ENCODE measurements at places on chromosomes 4 and X. TPM values are rescaled to one million over a fixed set of nuclear protein-coding genes. Genes with fewer than 3 reads are reported as not detected.

DNA sequence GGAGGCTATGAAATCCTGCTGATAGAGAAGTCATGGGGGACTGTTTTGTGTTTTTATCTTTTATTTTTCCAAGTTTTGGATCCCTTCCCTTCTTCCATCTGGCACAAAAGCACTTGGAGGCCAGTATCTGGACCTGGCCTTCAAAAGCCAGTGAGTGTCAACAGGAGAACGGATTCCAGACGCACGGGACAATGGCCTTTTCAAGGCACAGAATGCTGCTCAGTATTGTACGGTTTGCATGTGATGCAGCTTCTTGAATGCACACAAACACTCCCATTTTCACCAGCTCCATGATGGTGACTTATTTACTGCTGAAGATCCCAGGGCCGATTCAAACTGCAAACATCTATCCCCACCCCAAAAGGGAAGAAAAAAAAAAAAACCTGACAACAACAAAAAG, 145.4 kb downstream of the CPEB2 start:
- DNase-seq: no peak

GRCh38 chrX:150967786-150968185, 15.3 kb upstream of the HMGB3 start:
- no peak for DNase-seq

DNA sequence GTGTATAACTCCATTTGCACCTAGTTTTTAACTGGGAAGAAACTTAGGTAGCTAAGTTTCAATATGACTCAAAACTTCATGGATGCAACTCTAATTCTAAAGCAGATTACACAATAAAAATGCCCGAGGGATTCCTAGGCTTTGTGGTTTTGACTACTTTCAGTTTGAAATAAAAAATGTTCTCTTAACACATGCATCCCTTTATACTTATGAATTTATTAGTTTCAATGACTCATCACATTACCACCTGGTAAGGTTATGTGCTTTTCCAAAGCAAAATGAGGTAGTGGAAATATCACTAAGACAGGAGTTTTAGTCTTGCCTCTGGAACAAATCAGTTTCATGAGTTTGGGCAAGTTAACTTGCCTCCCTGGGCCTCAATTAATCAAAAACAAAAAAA, 125.5 kb downstream of the OPHN1 start:
- no peak for DNase-seq

DNA sequence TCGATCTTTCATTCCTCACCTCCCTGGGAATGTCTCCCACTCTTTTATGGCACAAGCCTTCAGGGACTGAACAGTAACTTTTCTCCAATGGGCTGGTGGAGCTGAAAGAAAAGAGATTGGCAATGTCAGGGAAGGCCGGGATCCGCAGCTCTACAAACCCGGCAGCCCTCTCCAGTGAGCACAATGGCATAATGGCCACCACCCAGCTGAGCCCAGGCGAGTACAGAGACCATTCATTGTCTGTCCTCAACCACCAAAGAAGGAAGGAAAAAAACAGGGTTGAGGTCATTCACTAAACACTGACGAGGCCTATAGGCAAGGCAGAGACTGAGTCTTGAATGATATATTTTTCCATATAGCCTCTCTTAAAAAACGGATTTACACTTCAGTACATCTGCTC, 3.6 kb downstream of the GEMIN8 start:
- no peak for DNase-seq

DNA sequence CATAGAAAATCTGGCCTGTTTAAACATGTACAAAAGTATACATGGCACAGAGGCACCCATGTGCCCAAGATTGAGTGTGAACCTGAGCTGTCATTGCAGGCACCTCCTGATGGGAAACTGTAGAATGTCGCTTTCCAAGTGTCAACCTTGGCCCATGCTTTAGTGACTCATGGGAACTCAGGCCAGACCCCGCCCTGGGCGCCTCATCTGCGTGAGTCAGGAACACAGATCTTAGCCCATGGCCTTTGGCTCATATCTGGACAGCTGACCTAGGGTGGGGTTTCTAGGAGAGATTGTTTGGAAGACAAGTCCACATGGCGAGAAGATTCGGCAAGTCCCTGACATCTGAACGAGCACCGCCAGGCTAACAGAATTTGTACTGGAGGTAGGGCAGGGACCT, 50.0 kb downstream of the CYTL1 start:
- no peak for DNase-seq

The COL4A6 gene
- 2.2 TPM for total RNA-seq
